Kidney (tissue), 22 donors: ENCODE measurements at places on chromosomes 1 and 21.

DNA sequence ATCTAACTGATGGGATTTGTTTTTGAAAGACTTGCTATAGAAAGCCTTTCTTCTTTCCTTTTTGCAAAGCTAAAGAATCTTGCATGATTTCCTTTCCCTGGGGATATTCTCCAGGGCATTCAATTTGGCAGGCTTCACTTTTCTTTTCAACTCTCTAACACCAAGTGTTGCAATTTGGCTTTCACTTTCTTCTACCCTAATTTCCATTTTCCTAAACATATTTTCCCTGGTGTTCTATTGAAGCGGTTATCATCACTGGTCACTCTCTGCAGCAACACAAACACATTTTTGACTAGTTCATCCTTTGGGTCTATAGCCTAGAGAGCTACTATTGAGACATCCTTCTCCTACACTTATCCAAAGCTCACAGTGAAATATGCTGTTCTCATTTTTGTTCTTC lies 424.5 kb downstream of the NEGR1 start:
- H3K4me1 ChIP-seq: no peaks in the 10 kb centered on the region
- DNase-seq: no peak
- no peak overlapping the region for H3K27ac ChIP-seq
- no peaks in the 10 kb centered on the region for H3K27me3 ChIP-seq

DNA sequence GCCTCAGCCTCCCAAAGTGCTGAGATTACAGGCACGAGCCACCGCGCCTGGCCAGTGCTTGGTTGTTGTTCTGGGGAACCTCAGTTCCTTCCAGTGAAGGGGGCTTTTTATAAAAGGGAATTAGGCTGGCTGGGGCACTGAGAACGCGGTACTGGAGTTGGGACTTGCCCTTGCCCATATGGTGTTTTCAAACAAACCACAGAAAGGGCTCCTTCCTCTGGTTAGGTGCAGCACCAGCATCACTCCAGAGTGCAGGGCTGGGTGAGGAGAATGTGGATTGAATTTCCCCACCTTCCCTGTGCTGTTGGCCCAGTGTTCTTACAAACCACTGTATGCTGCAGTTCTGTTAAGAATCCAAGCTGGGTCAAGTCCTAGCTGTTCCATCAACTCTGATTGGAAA lies 5.3 kb downstream of the MAN1C1 start:
- peaks cover 23% of the 10 kb centered on the region for H3K4me1 ChIP-seq
- H3K36me3 ChIP-seq: no peaks in the 10 kb centered on the region
- H3K27me3 ChIP-seq: no peaks in the 10 kb centered on the region
- no peak overlapping the region for H3K27ac ChIP-seq

GRCh38 chr1:31551208-31551607 lies 25.1 kb upstream of the TINAGL1 start:
- no peaks in the 10 kb centered on the region for H3K36me3 ChIP-seq
- no peaks in the 10 kb centered on the region for H3K27me3 ChIP-seq
- DNase-seq: no peak

- no peak overlapping the region for H3K27ac ChIP-seq
- H3K36me3 ChIP-seq: no peaks in the 10 kb centered on the region
- H3K4me3 ChIP-seq: no peak overlapping the region
- no peak for DNase-seq
- H3K4me1 ChIP-seq: no peaks in the 10 kb centered on the region
Measured at GRCh38 chr1:51543858-51544257, 24.8 kb upstream of the EPS15 start.

GRCh38 chr1:243740255-243740999 lies 109.6 kb downstream of the AKT3 start:
- H3K27me3 ChIP-seq: no peaks in the 10 kb centered on the region
- peak; percentile 15 for DNase-seq
- H3K4me1 ChIP-seq: no peaks in the 10 kb centered on the region
- H3K27ac ChIP-seq: no peak overlapping the region
- no peaks in the 10 kb centered on the region for H3K36me3 ChIP-seq
